ENCODE measurements at places on chromosomes 11 and 22.

DNA sequence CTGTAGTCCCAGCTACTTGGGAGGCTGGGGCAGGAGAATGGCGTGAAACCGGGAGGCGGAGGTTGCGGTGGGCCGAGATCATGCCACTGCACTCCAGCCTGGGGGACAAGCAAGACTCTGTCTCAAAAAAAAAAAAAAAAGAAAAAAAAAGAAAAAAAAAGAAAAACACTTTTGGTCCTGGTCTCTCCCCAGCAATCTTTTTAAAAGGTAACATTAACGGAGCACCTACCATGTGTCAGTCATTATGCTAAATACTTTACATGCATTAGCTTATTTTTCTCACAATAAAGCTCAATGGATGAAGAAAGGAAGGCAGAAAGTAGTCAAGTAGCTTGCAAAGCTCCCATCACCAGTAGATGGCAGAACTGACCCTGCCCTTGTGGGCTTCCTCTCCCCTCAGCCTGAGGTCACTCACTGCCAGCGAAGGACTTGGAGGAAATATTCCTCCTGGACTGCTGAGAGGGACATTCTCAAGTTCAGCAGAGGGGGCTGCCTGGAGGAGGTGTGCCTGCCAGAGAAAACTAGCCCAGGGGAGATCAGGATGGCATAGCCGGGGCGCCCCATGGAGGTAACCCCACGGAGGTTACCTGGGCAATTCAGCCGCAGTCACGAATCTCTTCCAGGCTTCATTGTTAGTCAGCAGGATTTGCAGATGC lies 15.5 kb downstream of the APOL3 start:
- DNase-seq, result peak; percentile 55

DNA sequence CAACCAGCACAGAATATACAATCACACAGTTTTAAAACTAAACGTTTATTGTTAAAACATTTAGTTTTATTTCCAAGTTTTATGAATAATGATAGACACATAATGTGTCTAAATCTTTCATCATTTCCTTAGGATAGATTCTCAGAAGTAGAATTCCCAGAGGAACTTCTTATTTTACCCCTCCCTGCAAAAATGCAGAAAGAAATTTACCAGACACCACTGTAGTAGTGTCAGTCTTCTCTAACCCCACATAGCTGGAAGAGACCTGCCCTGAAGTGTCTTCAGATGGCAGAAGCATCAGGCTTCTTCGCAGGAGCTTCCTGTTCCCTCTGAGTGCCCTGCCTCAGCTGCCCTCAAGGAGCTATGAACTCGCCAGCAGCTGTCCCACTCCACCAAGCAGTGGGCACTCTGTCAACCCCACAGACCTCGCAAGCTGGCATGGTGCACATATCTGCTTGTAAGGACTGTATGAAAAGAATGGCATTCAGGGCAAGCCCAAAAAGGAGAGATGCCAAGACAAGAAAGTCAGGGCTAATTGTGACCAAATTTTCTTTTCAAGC lies 28.5 kb upstream of the PAK1 start:
- DNase-seq, result no peak

DNA sequence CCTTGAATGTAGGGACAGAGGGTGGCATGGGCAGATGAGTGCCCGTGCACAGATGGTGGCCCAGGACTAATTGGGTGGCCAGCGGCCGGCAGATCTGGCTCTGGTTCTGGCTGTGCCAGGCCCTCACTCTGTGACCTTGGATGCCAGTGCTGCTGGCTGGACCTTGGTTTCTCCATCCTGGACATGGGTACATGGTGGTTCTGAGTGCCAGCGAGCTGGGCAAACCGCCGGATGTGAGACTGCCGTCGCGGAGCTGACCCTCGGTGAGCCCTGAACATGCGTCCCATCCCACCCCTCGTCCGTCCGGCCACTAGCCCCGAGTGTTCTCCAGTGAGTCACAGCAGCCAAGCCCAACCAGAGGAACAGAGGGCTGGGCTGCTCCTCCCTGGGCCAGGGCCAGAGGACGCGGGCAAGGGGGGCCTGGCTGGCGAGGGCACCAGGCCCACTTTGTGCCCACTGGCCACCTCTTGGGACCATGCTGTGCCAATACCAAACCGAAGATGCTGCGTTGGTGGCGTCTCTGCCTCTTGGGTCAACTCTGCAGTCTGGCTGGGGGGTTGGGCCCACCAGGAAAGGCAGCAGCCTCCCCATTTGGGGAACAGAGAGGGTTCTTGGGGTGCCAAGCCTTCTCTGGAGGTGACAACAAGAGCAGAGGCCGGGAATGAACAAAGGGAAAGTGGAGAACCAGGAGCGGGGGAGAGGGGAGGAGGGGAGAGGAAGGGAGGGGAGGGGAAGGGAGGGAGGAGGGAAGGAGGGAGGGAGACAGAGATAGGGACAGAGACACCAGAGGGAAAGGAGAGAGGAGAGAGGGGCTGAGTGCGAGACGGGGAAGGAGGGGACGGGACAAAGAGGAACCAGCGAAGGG lies 10.7 kb downstream of the LSP1 start:
- no peak for DNase-seq

GRCh38 chr11:74749965-74750296 lies 1.3 kb downstream of the RNF169 start:
- DNase-seq, result peak; percentile 12

- DNase-seq, result no peak
Measured at GRCh38 chr11:57643802-57644201, 5.9 kb downstream of the YPEL4 start.

DNA sequence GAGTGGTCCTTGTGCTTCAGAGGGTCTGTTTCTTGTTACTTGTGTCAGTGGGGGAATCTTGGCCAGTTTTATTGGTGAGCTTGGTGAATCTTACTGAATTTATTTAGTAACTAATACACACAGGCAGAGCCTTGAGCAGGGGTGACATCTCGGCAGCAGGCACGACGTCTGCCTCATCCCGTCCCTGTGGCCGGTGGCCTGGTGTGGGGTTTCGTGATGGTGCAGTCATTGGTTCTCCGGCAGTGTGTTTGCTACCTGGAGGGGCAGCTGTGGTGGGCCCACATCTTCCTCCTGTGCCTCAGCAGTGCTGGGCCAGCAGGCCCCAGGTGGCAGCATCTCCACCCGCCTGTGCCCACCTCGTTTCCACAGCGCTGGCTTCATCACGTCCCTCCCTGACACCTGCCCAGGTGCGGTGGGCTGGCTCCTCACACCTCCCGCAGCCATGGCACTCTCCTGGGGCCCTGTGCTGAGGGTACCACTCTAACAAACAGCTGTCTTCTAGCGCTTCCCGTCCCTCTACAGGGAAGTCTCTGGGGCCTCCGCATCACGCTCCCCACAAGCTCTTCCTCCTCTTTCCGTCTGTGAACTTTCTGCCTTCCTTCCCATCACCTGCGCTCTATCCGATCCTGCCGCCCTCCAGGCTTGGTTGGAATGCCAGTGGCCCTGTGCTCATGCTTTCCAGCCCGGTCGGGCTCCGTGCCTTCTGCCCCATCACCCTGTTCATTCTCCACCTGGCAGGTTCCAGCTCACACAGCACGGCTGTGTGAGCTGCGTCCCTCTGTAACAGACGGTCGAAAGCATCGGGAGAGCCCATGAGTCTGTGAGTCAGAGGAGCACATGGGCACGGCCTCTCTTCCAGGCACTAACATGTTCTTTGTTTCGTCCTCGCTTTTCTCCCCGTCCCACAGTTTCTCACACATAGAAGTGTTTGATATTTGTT lies 203.4 kb downstream of the TBC1D22A start:
- DNase-seq, result no peak

DNA sequence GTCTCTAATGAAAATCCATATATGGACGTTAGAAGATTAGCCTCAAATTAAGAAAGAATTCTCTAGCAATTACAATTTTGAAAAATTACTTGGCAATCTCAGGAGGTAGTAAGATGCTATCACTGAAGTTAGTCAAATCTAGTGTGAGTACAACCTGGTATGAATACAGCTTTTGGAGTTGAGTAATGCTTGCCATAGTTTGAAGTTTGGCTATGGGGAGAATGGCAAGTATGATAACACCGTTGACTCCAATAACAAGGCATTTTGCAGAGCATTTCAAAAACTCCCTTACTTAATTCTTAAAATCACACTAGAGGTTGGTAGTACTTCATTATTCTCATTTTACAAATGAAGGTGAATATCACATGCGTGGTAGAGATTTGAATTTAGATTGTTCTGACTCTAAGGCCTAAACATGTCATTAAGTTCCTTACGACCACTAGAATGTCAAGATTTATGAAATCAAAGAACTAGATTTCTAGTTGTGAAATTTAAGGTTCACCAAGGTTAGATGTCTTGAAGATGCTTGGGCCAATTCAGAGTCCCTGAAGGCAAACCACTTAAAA lies 355.4 kb downstream of the ETS1 start:
- DNase-seq, result no peak

GRCh38 chr11:122105044-122105758 lies 10.8 kb downstream of the BLID start:
- no peak for DNase-seq

- DNase-seq, result no peak
Measured at GRCh38 chr11:30110691-30111090, 93.9 kb upstream of the KCNA4 start.

DNA sequence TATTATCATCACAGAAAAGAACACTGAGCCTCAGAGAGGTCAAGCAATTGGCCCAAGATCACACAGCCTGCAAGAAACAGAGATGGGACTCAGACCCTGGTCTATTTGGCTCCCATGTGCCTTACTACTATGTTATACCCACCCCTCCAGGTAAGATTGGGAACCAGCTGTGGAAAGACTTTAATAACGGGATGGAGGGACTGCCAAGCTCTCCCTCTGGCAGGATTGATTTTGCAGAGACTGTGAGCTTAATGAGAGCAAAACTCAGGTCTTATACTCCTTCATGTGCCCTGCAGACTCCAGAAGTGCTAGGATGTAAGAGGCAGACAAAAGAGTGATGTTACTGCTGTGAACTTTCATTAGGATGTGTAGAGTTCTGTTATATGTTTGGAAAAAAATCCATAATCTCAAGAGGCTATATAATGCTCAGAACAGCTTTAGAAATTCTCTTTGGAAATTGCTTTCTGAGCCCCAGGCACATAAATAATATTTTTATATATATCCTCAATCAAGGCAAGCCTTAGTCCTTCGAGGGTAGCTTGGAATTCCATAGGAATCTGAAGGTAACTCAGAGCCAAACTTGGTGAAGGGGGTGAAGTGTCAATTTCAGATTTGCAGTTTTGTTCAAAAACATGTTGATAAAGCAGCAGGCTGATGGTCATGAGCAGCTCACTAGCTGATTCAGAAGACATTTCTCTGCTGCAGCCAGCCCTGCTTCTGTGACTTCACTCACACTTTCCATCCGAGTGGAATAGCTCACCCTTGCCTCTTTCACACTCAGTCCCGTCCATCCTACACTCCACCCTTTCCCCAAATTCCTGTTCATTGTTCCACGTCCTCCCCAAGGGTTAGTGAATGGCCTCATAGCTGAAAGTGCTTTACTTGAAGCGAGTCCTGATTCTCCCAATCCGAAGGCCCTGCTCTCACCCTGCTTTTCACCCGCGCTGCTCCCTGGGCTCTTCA lies 188.8 kb downstream of the SNX19 start:
- no peak for DNase-seq

- no peak for DNase-seq
Measured at GRCh38 chr11:13984616-13985450, 22.3 kb downstream of the SPON1 start.

DNA sequence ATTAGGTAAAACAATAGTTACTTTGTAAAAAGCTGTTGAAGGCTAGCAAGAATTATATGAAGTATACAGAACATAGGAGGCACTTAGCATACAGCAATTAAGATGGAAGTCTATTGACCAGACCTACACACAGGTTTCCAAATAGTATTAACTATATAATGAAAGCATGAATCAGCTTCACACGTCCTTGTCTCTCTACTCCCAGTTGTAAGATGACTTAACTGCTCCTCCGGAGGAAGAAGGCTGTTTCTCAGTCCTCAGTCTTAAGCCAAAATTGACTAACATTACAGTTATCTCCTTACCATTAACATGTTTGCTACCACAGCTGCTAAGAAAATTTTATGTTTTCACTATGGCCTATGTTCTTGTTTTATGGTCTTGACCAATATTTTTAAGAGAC lies 24.7 kb downstream of the SIK3 start:
- no peak for DNase-seq

GRCh38 chr11:130323452-130324450 lies 9.0 kb upstream of the ZBTB44 start:
- no peak for DNase-seq

DNA sequence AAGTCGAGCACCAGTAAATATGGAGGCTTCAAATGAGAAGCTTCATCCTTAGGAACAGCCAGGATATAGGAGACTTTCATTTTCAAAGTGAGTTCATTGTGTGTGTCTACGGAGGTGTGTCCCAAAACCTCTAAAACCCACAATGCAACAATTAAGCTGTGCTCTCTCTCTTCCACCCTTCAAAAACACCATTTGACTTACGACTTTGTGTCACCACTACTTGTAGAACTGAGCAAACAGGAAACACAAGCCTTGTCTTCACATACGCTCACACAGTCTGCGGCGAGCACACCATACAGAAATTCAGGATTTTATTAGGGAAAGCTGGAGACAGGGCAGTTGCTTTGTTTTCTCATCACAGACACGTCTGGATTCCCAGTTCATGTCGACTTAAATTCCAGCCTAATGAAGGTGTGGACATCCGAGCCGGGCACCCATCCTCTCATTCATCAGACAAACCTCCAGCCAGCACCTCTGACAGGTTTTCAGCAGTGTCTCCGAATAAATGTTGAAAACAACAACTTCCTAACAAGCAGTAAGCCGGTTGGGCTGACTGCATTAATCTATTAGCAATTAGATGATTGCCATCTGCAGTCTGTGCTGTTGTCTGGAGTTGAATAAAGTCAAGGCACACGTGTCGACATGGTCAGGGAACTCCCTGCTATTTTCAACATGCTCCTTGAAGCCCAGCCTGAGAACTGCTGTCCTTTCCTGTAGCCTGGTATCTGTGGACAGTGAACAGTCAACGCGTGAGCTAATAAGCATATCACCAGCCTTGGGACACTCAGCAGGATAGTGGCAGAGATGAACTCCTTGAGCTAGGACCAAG lies 1411.1 kb downstream of the BRD1 start:
- DNase-seq, result no peak

- DNase-seq, result no peak
Measured at GRCh38 chr11:1481483-1481825, 5.1 kb downstream of the MOB2 start.

DNA sequence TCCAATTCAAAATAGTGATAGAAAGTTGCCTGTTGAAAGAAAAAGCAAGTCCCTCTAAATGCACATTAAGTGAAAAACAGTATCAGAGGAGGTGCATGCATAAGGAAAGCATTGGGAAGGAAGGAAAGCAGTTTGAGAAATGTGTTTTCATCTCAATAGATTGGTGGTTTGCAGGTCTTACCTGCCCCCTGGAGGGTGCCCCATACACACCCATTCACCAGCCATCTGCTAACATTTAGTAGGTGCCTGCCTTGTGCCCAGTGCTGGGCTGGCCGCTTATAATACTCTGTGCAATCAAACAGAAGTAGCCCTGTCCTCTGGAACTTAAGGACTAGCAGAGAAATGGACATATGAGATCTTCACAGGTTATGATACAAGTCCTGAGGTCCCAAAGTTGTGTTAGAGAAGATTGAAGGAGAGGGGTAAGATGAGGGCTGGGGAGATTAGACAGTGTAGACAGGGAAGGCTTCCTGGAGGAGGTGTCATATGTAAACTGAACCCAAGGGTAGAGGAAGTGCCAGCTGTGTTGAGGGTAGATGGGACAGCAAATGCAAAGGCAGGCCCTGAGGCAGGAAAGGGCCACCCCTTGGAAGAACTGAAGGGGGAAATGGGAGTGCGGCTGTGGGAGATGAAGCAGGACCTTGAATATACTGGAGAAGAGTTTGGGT lies 184.2 kb downstream of the MN1 start:
- DNase-seq, result no peak

GRCh38 chr11:18578975-18579598 lies 9.4 kb downstream of the UEVLD start:
- DNase-seq, result no peak

GRCh38 chr11:34267013-34267412 lies 90.8 kb downstream of the ABTB2 start:
- DNase-seq, result no peak

All from B cell (primary cell).